ENCODE measurements at places on chromosomes 4 and X.

- no peak for DNase-seq
Observed at GRCh38 chr4:46196086-46196485, 72.2 kb upstream of the GABRG1 start.

DNA sequence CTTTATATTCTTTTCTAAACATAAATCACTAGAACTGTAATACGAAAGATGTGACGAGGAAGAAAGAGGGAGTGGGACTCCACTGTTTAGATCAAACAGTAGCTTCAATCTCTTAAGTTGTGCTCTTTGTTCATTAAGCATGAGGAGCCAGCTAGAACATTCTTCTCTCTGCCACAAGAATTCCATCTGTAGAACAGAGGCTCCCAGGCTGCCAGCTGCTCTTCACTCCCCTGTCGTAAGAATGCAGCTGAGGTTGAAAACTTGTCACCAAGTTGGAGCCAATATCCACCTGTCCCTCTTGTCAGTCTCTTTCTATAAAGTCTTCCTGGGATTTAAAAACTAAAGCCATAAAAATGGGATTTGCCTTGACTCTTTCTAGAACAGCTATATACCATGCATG is 65.0 kb upstream of the SEC24B start:
- DNase-seq: no peak

- no peak for DNase-seq
Observed at GRCh38 chr4:42104521-42104920, 47.9 kb downstream of the BEND4 start.

DNA sequence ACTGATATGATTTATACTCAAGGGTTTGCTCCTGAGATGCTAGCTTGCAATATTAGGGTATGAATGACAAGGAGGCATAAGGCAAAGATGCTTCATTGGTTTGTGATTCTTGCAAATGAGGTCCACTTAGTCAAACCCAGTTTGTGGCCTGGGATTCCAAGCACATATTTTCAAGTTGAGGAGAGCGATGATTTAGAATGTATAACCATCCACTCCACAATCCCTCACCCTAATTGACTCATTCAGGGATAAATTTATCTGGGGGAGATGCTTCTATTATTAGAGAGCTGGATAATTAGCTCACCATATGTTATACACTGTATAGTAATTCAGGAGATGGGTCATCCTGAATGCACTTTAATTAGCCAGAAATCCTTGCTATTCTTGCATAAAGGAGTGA is 118.3 kb upstream of the PUDP start:
- DNase-seq: no peak

DNA sequence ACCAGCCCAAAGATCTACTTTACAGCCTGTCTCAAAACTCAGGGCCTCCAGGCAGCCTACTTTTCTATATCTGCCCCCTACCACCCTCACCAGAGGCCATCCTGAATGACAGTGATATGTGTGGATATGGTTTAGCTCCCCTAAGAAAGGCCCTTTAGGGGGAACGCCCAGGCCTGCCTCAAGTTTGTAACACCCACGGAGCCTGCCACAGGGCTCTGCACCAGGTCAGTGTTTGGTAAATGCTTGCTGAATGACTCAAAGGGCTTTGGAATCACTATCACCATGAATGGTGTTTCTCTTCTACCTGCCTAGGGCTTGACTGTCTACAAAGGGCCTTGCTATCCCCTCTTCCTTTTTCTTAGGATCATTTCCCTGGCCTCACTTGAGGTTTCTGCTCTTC is 11.3 kb upstream of the LONRF3 start:
- no peak for DNase-seq

DNA sequence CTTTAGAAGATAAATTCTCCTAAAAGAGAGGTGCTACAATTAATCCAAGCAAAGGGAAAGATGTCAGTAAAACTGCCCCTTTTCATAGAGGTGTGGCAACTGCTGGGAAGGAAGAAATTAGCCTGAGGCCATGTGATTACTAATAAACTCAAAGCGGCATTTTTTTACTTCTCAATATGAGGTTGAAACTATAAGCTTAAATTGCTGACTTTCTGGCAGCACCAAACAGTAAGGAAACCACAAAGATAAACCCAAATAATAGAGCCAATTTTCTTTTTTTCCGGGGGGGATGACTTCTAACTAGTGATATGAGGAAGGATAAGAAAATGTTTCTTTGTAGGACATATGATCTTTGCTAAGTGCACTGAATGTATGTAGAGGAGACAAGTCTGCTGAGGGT is 30.9 kb downstream of the AR start:
- DNase-seq: no peak
